Myocyte (in vitro differentiated cells): ENCODE measurements at places on chromosomes 3 and 15.
A peak's percentile ranks its signal among the peaks of the same experiment; 100 is the strongest.

GRCh38 chr3:18681818-18682345 is 256.7 kb upstream of the SATB1 start:
- no peak for DNase-seq

DNA sequence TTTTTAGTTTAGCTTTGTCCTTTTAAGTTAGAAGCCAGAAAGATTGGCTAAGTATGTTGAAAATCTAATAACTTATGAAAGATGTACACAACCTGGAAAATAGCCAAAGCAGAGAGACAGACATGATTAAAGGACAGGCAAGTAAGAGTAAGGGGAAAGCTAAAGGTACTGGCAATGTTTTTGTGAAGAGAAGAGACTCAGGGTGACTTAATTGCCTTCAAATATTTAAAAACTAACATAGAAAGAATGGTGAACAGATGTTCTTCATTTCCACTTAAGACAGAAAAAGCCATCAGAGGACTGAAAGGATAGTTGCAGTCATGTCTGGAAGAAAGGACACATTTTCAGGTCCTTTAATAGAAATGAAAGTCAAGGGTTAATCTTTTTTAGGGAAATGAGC is 68.8 kb downstream of the ZNF385D start:
- no peak for DNase-seq

DNA sequence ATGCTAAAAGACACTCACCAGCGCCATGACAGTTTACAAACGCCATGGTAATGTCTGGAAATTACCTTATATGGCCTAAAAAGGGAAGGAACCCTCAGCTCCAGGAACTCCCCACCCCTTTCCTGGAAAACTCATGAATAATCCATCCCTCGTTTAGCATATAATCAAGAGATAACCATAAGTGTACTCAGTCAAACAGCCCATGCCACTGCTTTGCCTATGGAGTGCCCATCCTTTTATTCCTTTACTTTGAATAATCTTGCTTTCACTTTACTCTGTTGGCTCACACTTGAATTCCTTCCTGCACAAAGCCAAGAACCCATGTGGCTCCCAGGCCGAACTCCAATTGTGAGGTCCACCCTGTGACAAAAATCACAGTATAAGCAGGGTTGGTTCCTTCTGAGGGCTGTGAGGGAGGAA is 19.1 kb upstream of the FSTL1 start:
- no peak for DNase-seq

- peak; percentile 97 for DNase-seq
Observed at GRCh38 chr3:4826237-4827100, 152.8 kb upstream of the BHLHE40 start.

GRCh38 chr3:39272191-39272590 is 7.6 kb downstream of the CX3CR1 start:
- no peak for DNase-seq

DNA sequence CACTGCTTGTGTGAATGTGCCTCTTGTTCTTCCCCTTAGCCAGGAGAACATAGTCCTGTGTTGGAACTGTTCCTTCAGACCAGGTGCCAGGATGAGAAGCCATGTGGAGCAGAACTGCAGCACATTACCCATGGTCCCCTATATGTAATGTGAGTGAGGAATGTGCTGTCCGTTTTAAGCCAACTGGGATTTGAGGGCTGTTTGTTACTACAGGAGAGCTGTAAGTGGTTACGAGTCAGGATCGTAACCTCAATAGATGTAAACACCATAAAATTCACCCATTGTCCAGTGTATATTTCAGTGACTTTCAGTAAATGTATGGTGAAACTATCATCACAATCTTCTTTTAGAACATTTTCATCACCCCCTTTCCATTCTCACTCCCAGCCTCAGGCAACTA is 10.1 kb upstream of the SCAP start:
- DNase-seq, result no peak

GRCh38 chr3:33799202-33799551 is 747 bp downstream of the PDCD6IP start:
- no peak for DNase-seq

DNA sequence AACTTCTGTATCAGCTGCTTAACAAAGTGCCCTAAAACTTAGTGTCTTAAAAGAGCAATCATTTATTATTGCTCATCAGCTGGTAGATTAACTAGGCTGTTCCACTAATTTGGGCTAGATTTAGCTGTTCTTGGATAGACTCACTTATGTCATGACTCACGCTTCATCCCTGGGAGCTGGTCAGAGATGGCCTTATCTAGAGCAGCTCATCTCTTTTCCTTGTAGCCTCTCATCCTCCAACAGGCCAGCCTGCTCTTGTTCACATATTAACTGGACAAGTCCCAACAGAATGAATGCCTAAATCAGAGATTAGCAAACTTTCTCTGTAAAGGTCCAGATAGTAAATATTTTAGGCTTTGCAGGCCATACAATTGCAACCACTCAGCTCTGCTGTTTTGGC is 66.9 kb upstream of the PLAAT1 start:
- DNase-seq, result no peak

GRCh38 chr15:59166166-59166565 is 40.5 kb upstream of the LDHAL6B start:
- DNase-seq, result no peak

DNA sequence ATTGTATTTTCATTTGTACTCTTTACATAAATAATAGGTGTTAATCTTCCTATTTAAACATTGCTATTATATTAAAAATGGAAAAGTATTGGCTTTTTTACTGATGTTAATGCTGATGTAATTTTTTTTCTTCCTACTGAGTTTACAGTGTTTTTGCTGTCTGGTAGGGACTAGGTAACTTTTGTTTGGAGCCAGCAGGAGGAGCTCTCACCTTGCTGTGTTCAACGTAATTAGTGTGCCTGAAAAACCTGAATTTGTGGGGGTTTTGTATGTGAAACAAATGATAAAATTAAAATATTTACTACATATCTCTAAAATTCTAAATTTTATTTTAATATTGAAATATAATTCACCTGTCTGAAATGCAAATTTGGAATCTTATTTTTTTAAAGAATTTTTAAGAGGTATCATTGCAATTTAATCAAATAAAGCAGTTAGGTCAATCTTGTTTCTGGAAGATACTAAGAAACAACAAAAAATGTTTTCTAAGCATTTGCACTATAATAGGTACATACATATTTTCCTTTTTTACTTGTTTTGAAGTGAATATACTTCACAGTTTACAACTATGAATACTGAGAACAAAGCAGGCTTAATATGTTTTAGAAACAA is 48.8 kb downstream of the EPHA6 start:
- DNase-seq, result no peak

DNA sequence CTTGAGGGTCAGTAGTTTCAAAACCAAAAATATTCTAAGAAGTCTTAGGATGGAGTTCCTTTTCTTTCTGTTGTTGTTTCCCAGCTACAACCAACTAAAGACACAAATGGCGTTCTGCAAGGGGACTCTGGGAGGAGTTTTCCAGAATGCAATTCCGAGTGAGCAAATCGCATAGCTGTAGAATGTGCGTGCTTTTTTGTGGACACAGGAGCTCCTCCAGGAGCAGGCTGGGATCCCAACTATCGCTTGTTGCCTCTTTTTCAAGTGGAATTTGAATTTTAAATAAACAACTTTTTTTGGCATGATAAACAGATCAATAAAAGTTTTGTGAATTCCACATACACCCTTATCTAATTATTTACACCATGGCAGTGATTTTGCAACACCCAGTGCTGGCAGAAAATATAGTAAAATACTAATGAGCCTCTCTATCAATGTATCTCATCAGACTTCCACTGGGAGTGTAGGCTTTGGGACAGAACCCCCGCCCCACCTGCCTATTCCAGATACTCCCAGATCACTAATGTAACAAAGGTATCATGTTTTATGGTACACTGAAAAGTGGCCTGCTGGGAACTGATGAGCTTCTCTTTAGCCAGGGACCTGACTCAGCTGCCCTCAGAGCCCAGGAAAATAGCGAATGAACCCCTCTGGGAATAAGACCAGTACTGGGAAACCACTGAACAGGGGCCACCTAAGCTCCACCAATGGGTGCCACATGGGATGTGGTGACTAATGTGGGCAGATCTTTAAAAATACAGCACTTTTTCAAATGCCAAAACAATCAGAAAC is 66.4 kb downstream of the LMCD1 start:
- no peak for DNase-seq

- DNase-seq, result no peak
Observed at GRCh38 chr15:68672781-68673205, 94.0 kb downstream of the CORO2B start.
